Activated CD8-positive, alpha-beta T cell treated with anti-CD3 and anti-CD28 coated beads for 36 hours (primary cell): ENCODE measurements at places on chromosomes 1 and 21.
A peak's percentile ranks its signal among the peaks of the same experiment; 100 is the strongest.

- DNase-seq = no peak
Measured at GRCh38 chr1:81803431-81804110, 2.8 kb downstream of the ADGRL2 start.

DNA sequence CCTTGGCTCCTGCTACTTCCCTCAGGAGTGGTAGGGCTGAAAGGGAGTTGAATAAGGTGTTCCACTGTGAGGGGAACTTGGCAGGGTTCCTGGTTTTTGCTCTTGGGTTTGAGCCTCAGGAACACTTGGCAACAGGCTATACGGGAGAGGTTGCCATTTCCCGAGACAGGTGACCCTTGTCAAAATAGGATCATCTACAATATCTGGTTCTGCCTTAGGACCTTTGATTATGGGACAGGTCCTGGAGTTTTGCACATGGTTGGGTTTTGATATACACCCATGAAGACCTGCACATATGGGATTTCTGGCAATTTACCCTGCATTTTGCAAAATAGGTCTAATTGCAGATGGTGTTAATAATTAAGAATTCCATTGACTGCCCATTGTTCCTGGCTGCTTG is 31.1 kb downstream of the YY1AP1 start:
- DNase-seq = no peak

DNA sequence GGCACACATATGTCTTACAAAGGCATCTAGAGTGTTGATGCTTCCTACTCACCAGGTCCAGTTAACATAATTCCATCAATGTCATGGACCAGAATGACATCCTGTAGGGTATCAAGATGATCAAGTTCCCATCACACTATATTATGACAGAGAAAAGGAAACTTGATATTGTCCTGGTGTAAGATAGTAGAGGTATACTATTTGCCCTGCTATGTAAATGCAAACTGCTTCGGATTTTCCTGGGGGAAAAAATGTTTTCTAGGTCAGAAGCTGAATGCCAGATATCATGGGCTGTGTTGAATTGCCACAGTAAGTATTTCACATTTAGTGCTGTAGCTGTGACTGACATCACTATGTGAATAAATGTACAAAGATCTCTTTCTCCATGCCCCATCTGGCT is 16.2 kb upstream of the HYI start:
- DNase-seq = no peak

DNA sequence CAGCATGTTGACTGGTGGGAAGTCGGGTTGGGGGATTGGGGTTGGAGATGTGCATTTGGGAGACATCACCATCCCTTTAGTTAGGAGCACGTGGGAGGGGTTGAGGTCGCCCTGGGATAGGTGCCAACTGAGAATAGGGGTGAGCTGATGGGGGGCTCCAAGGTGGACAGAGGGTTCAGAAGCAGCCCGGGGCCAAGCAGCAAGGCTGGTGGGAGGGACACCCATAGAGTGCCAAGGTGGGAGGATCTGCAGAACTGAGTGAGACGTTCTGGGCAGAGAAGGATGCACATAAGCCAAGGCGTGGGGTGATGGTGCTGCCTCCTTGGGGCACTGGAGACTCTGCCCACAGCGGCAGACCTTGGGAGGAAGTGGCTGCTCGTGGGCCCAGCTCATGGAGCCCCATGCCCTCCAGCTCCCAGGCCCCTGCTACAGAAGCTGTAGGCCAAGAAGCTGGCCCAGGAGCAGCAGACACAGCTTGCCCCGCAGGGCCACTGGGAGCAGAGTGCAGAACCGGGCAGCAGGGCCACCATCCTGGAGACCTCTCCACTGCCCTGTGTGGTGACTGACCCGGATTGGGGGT is 31.4 kb upstream of the PKP1 start:
- no peak for DNase-seq

DNA sequence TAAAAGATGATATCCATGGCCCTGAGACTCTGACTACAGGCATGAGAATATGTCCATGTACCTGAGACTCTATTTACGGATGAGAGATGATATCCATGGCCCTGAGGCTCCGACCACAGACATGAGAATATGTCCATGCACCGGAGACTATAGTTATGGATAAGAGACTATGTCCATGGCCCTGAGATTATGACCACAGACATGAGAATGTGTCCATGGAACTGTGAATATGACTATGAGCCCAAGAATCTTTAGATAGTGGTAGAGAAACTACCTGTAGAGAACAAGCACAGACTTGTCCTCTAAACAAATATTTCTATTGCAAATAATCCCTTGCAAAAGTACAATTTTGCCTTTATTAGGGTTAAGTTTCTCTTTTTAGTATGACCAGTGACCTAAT is 263.2 kb downstream of the PCP4 start:
- no peak for DNase-seq

DNA sequence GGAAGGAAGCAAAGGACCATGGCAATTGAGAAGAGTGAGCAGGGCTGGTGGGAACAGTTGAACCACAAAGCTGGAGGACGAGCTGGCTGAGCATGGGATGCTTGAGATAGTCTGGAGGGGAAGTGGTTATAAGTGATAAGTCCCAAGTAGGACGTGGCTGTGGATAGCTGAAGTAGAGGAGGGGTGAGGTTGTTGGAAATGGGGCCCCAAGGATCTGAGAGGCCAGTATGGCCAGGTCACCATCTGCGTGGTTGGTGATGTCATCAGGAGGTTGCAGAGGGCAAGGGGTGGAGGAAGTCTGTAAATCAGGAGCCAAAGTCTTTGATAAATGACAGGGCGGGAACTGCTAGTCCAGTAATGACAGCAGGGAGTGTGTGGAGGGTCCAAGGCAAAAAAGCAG is 11.0 kb upstream of the REN start:
- DNase-seq = no peak

DNA sequence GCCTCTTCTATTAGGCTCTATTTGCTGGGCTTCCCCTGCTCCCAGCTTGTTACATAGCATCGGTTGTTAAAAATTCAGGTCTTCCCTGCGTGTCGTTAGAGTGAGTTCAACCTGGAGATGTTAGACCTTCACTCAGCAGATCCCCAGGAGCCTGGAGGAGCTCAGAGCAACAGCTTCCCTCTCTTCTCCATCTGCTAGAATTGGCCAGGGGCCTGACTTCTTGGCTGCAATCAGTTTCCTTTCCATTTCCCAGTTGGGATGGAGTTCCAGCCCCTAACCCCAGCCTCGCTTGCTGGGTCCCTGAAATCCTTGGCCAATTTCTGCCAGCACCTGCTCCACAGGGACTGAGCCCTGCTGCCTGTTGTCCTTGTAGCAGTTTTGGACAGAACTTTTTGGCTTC is 55.9 kb downstream of the MT1HL1 start:
- no peak for DNase-seq

DNA sequence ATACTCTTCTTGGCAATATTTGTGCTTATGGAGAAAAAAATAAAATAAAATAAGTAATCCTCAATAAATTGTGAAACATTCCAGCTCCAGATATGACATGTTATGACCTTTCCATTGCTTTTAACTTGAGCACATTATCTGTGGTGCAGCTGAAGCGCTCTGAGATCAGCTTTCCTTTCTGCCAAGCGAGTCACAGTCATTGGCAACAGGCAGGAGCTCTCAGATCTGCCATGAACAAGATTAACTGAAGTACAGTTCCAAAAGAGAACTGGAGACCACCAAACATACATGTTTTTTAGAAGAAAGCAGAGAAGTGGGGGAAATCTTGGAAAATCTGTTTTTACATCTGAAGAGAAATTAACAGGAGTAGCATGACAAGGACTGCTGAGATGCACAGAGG is 89.2 kb upstream of the DSCAM start:
- no peak for DNase-seq

DNA sequence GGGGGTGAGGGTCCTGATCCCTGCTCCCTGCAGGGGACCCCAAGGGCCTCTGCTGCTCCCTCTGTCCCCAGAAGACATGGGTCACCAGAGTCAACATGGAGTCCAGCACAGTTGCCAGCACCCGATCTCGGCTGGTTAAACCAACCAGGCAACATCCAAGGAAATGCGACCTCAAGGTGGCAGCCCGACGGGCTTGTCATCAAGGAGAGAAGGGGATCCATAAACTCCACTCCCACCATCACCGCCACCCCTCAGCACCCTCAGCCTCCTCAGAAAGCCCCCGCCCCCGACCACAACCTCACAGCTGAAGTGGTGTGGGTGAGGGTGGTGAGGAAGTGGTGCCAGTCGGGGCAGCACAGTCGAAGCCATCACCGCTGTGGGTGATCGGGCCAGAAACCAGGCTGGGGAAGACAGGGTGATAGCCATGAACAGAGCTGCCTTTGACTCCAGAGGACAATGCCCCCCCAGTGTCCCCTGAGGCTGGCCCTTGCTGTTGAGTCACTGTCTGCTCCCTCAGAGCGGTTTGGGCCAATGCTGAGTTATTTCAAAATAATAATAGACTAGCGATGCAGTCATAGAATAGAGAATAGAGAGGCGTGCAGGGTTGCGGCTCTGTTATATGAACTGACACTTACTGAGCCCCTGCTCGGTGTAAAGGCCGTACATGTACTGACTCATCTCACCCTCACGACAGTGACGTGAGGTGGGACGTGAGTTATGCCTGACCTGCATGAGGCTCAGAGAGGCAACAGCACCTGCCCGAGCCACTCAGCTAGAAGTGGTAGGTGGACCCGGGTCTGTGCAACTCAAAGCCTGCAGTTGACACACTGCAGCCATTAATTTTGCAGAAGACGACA is 88.7 kb upstream of the IFFO2 start:
- peak; percentile 63 for DNase-seq

GRCh38 chr1:228372183-228373003 is 34.2 kb downstream of the TRIM11 start:
- DNase-seq = no peak

DNA sequence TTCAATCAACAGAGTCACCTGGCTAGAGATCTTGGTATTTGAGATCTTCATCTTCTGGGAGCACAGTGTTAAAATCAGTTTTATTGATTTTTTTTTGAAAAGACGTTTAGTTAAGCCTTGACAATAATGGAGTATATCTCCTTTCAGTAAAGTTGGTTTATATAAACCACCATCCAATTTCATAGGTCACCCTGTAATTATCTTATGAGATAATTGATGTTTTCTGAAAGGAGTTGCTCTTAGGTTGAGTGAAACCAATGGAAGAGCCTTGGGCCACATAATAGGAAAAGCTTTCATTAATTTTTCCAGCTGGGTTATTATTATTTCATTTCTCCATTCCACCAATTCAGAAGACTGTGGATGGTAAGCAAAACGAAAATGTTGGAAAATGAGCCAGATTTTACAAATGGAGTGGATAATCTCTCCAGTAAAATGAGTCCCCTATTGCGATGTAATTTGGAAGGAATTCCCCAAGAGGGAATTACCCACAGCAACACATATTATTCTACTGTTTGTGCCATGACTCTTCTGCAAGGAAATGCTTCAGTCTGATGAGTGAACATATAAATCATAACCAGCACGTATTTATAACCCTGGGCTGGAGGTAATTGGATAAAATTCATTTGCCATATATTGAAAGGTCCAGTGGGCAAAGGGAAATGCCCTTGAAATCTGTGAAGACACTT is 46.2 kb upstream of the TINAGL1 start:
- no peak for DNase-seq
